NCI-H524 treated with DMSO at 0.1 percent for 48 hours (cell line): ENCODE measurements at places on chromosomes 3 and 15.

- DNase-seq: peak; percentile 16
Observed at GRCh38 chr3:186143250-186143649, 34.4 kb upstream of the ETV5 start.

DNA sequence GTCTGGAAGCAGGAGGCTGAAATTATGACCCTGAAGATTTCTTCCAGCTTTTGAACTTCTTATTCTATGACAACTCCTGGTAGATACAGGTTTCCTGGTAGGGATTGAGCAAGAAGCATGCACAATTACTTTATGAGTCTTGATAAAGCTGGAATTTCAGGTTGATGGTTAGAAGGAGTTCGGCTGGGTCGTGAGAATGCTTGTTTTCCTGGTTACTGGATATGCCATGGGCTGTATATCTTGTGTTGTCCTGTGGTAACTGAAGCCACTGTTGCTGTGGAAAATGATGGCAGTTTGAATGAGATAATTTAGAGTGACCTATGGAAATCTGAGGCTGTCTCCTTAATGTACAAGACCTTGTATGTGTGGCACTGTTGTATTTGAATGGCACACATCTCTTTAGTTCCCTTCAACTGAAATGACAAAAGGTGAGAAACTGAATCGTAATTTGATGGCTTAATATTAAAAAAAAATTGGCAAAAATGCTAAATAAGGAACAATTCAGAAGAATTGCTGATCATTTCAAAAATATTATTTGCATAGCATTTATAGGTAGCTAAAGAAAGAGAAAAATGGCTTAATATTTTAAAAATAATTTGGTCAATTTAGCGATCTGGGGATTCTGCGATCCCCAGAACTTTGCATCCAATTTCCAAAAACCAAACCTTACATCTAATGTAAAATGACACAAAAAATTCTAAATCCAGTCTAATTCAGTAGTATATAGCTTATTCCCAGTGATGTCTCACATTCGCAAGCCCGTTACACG, 1.1 kb upstream of the UBE2E1 start:
- no peak for DNase-seq

DNA sequence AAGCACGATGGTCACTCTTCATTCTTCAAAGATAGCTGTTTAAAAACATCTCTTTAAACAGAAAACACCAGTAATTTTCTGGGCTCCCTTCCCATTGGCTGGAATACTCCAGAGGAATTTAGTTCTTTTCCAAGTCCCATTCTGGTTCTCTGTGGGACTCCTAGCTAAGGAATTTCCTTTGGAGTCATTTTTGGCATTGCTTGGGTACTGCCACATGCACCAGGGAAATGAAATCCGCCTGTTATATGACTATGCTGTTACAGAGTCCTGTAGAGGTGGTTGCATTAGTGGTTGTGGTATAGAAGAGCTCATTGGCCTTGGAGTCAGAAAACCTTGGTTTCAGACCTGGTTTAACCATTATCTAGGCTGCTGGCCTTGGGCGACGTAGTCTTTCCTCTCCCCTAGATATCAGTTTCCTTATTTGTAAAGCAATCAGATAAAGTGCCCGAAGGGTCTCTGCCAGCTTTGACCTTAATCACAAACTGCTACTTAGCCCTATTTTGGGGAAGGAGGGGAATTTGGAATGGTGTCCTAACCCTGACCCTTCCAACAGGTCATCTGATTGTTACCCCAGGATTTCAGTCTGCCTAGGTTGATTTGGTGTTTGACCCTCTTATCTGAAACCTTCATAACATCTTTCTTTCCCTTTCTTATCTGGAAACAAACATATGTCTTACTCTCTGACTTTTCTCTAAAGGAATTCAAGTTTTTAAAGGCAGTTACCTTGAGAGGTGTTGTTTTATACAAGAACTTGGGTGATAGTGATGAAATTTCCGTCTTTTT, 13.4 kb downstream of the RTP1 start:
- no peak for DNase-seq

GRCh38 chr3:11791339-11792200, 55.1 kb downstream of the TAMM41 start:
- DNase-seq: no peak

DNA sequence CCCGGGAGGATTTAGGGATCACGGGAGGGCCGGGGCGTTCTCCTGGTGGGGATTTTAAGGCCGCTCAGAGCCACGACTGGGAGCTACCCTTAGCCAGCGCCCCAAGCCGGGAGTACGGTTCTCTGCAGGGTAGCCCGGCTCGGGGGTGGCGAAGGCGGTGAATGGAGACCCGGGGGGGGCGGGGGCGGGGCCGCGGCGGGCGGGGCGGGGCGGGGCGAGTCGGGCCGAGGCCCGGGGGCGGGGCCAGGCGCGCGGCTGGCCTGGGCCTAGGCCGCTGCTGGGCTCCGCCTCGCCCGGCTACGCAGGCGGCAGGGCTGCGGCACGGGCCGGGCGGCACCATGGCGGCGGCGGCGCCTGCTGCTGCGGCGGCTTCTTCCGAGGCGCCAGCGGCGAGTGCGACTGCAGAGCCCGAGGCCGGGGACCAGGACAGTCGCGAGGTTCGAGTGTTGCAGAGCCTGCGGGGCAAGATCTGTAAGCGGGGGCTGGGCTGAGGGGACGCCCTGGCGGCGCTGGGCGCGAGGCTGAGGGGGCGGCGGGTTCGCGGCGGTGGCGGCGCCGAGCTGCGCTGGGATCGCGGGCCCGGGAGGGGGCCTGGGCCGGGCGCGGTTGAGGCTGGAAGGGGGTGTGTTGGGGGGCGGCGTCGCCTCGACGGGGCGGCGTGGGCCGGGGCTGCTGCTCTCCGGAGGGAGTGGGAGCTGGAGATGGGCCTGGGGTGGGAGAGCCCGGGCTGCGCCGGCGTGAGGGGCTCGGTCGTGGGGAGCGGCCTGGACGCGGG, at the start of gene RASA2:
RASA2 (plus strand) TSS at position 282 of the 775 bp plus-strand sequence; CDS start at position 339, 57 bp downstream.
- peak; percentile 42 for DNase-seq

DNA sequence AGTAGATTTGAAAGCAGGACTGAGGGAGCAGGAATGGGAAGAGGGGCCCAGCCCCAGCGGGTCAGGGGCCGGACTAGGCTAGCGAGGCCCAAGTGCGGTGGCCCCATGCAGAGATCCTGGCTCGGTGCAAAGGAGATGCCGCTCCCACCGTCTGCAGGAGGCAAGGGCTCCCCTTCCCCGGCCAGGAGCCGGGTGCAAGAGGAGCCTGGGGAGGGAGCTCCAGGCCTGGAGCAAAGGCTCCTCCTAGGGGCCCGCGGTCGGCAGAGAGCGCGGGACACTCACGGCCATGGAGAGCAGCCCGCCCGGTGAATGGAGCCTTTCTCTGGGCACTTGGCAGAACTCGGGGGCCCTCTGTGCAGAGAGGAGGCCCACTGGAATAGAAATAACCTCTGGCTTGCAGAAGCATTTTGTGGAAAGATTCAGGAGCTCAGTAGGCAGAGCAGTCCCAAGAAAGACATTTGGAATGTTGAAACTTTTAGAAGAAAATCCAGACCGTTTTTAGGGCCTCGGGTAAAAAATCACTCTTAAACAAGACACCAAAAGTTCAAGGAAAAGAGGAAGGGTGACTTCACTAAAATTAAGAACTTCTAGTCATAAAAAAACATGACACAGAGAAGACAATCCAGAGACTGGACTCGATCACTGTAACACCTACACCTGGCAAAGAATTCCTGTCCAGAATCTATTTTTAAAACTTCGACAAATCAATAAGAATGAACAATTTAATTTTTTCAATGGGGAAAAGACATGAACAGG, 43.0 kb upstream of the USP3 start:
- no peak for DNase-seq

- DNase-seq: no peak
Observed at GRCh38 chr15:87567406-87568030, 689.0 kb downstream of the NTRK3 start.

- no peak for DNase-seq
Observed at GRCh38 chr15:88533376-88533775, 13.1 kb downstream of the DET1 start.

DNA sequence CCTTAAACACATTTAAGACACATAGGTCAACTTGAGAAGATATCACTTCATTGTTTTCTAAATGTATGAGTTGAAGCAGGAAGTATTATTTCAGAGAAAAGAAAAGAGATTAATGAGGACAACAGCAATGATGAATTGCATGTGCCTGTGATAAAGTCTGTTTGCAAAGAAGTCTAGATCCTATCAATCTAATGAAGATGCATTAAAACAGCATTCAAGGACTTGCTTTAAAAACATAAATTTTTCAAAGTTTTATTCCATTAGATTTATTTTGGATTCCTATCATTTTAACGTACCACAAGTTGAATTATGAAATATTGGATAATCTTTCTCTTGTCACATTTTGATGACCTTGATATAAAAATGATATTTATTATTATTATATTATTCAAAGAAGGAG, 642.5 kb upstream of the CCDC54 start:
- DNase-seq: no peak

GRCh38 chr3:143657391-143657790, 190.9 kb downstream of the SLC9A9 start:
- no peak for DNase-seq

DNA sequence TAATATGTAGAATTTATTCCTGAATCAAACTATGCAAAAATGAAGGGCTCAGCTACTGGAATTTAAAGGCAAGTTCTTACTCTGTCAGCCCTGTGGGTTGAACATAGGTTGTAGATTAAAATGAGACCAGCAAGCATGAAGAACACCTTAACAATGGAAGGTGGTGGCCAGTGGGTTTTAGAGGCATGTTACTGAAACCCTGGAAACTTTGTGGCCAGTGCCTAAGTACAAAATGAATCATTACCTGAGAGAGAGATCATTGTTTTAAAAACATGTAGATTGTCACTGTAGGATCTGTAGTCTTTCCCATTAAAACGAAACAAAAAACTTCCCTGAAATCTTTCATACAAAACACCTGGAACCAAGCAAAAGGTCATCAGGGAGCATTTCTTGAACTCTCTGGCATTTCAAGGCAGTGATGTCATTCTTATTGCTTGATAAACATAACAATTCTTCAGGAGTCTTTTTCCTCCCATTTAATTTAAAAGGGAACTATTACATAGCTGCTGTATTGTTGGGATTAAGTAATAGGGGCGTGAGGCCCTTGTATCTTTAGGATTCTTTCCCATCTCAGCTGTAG, 51.8 kb downstream of the TMEM108 start:
- no peak for DNase-seq

DNA sequence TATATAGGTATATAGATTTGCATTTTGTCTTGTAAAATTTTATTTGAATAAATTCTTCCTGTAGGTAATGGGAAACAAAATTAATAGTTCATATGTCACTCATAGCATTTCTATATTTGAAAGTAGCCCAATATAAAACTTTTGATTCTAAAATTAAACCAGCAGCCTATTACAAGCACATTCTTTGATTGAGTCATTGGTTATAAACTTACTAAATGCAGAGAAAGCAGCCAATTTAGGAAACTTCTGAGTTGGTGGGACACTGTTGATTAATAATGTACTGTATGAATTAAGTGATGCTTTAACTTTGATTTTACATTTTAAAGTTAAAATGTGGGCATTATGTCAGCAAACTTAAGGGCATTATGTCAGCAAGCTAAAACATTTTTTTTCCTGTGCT, 34.5 kb downstream of the NR1D2 start:
- no peak for DNase-seq

DNA sequence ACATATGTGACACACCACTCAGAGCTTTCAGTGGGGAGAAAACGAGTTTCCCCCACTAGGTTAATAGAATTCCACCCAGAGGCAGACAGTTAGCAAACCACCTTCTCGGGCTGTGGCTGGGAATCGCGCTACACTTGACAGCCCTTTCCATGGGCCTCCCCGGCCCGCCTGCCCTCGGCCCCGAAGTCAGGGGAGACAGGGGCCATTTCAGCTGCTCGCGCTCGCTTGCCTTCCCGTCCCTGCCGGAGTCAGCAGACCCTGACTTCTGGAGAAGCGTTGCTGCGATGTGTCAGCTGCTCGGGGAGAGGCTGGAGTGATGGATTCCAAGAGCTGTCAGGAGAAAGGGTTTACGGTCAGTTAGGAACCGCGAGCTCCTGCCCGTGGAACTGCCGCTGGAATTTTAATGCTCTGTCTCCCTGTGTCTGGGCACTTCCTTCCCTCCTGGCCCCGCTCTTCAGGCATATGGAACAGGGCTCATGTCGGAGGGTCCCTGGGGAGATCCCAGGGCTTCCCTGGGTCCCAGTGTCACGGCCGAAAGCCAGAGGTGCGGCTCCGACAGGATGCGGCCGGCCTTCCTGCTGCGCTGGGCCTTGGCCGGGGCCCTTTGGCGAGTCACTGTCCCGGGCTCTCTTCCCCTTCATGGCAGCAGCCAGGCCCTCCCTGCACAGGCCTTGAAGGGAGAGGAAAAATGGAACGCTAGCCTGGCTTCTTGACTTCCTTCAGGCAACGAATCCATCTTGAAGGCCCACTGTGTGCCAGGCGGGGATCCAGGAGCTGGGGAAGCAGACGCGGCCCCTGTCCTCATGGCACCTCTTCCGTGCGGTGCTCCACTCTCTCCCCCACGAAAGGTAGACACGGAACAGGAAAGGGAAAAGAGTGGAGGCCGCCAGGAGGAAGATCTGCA, 38.4 kb upstream of the VPS8 start:
- no peak for DNase-seq

- no peak for DNase-seq
Observed at GRCh38 chr3:186909078-186909853, 21.1 kb upstream of the ST6GAL1 start.

- no peak for DNase-seq
Observed at GRCh38 chr15:75197062-75197630, 4.5 kb upstream of the C15orf39 start.

- DNase-seq: no peak
Observed at GRCh38 chr3:73176941-73177340, 115.5 kb downstream of the EBLN2 start.

GRCh38 chr15:66873856-66874255, 171.8 kb downstream of the SMAD6 start:
- DNase-seq: no peak

GRCh38 chr3:106809623-106810299, 567.5 kb upstream of the CCDC54 start:
- DNase-seq: no peak

GRCh38 chr15:84645496-84645895, 8.6 kb downstream of the WDR73 start:
- no peak for DNase-seq

DNA sequence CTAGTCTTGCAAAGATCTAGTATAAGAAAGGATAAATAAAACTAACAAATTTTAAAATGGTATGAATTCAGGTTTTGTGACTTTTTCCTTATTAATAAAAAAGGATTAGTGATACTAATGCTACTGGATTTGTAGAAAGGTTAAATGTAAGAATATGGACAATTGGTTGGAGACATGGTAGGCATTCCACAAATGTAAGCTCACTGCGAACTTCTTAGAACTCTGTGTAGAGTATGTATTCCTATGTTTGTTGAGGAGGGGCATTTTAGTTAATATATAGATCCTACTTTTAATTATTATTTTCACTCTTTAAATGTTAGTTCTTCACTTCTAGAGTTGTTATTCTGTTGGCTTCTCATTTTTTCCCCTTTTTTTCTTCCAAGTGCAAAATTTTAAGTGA, 414.3 kb downstream of the RBMS3 start:
- no peak for DNase-seq

- no peak for DNase-seq
Observed at GRCh38 chr3:51398595-51399310, 7.7 kb downstream of the RBM15B start.
